Astrocyte of the cerebellum (primary cell): ENCODE measurements at places on chromosomes 6 and 20.

GRCh38 chr6:85372188-85372914 is 77.5 kb upstream of the NT5E start:
- DNase-seq: no peak

DNA sequence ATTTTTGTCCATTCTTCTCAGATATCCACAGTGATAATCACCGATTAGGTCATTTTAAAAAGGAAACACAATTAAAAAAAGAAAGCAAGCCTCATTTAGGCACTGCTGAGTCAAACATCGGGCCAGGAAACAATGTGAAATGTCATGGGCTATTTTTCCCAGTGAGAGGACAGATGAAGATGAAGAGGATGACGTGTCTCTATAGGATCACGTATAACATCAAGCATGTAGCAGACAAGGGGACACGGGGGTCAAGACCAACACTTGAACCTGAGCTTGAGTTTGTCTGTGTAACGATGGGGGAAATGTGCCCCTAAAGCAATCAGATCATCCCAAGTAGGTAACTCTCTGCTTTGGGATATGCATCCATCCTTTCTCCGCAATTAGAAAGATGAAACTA is 553.2 kb downstream of the CD83 start:
- DNase-seq: no peak

GRCh38 chr20:19074828-19075516 is 137.5 kb upstream of the SLC24A3 start:
- no peak for DNase-seq

- DNase-seq: no peak
These were observed 302.1 kb downstream of the ZNF217 start for GRCh38 chr20:53291548-53291947.

- DNase-seq: no peak
These were observed 25.4 kb upstream of the ASIP start for GRCh38 chr20:34215711-34216381.

GRCh38 chr6:16446273-16446672 is 207.9 kb downstream of the GMPR start:
- DNase-seq: peak; percentile 76

DNA sequence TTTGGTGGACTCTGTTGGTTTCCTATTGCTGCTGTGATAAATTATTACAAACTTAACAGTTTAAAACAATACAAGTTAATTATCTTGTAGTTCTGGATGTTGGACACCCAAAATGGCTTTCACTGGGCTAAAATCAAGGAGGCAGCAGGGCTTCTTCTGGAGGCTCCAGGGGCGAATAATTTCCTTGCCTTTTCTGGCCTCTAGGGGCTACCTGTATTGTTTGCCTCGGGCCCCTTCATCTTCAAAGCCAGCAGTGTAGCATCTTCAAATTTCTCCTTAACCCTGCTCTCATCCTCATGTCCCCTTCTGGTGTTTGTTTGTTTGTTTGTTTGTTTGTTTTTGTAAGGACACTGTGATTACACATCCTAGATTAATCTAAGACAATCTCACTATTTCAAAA is 60.5 kb upstream of the ANKEF1 start:
- DNase-seq: no peak

- no peak for DNase-seq
These were observed 2.9 kb upstream of the SLC22A1 start for GRCh38 chr6:160118620-160119229.

GRCh38 chr6:93746892-93747291 is 327.5 kb upstream of the EPHA7 start:
- no peak for DNase-seq

DNA sequence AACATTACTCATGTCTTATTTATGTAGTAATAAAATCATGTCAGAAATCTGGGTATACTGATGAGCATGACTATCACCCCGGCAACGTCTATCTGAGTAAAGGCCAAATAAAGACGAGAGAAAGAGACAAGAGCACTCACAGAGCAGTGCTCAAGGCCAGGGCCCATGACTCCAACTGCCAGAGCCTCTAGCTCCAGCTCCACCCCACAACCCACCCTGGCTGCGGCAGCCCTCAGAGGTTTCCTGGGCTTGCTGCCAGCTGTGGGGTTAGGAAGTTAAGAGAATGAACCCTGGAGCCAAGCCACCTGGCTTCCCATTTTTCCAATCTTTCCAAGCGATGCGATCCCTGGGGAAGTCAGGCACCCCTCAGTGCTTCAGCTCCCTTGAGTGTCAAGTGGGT is 92.0 kb upstream of the PAX1 start:
- DNase-seq: no peak

DNA sequence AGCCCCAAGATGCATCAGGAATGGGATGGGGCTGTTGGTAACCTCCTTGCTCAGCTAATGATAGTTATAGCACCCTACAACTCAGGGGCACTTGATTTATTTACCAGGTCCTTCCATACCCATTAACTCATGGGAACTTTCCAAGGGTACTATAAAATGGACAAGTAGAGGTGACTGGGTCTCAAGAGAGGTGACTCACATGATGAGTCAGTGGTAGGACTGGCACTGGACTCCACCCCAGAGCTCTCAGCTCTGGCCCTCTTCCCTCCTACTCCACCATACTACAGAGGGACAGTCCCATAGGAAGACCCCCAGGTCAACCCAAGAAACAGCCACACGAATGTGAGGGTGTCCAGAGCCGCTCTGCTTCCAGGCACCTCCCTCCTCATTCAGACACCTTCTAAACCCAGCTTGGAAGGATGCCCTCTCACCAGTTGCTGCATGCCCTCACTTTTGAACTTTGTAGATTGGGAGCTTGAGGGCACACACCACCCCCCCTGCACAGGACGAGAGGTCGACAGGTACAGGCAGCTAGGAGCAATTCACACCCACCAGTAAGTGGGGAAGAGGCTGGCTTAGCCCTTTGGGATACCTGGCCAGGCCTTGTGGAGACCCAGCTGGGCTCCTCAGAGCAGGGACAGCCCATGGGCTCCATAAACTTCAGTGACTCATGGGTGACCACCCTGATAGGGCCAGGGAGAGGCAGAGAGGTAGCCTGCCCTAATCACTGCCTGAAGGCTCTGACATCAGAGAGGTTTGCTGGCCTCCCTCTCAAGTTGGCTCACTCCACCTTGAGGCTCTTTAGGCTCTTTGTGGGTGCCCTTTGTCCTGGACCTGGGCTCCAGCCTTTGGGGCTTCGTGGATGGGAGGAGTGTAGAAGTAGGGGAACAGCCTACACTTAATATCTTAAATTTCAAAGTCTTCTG is 81.6 kb upstream of the MLN start:
- no peak for DNase-seq

DNA sequence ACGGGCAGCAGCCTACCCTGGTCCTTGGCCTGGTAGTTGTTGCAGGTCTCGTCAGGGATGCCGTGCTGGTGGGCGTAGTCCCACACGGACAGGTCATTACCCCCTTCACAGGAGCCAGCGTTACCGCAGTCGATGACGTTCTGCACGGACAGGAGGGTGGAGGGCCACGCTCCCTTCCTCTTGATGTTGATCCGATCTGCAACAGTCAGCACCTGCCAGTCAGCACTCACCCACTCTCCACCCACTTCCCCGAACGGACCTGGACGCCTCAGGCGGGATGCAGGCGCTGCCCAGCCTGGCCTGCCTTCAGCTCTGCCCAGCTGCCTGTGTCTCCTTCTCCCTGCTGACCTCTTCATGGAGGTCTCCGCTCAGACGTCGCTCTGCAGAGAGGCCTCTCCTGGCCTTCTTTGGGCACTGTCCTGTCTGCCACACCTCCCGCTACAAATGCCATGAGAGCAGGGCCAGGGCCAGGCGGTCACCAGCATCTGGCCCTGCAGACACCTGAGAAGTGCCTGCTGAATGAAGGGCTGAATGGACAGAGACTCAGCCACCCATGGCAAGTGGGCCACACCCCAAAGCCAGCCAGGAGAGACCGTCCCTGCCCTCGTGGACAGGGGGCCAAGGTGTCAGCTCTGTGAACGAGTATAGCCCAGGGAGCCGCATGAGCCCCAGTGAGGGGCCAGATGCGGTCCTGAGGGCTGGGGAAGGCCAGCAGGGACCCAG is 5.4 kb downstream of the CTSZ start:
- no peak for DNase-seq

GRCh38 chr6:35429463-35429862 is 22.7 kb upstream of the FANCE start:
- no peak for DNase-seq

DNA sequence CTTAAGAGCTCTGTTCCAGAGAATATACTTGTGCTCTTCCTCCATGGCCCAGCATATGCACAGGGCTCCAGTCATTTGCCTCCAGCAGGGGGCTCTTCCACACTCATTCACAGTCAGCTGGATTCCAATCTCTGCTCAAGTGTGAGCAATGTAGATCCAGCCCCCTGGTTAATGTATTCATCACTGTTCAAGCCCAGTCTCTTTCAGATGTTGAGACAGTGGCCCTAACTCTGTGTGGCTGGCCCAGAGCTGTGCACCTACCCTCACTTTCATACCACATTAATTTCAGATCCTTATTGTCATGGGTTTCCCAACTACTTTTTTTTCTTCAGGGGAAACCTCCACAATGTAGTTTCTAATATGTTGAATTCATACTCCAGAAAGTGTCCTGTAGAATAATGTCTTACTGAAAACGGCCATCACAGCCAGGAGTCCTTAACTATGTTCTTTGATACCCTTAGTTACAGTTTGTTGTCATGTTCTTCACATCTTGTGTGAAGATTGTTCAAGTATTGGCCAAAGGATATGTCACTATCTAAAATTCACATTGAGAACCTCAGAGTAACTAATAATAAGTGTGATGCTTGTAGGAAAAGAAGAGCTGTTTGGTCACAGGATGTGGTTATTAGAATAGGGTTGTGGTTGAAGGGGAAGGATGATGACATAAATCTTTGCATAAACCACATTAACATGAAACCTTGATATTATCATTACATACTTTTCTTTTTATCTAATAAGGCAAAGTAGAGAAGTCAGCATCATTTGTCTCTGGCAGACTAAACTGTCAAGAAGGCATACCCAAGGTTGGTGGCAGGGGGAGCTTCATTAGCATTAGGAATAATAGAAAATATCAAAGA is 14.4 kb upstream of the HLA-DQA1 start:
- no peak for DNase-seq

DNA sequence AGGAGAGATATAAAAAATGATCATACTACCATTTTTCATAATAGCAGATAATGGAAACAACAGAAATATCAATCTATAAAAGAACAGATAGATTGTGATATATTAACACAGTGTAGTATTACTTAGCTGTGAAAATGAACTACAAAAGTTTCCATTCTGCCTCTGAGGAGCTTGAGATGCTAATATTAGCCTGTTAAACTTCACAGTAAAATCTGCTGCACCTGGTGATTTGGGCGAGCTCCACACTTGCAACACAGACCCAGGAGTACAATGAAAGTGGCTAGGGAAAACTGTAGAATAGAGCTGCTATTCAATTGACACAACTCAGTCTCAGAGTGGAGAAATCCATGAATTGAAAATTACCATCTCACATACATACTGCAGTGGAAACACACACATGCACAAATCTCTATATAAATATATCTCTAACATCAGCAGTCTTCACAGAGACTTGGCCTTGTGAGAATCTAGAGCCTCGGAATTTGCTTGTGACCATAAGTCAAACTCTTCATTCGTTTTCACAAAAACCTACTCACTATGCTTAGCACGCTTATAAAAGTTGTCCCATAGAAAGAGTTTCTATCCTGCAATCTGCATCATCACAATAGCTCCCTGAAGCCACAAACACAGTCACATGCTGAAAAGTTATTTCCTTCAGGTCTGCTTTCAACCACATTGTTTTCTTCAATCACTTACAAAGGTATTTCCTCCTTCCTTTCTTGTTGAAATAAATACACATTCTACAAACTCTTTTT is 133.0 kb downstream of the PAK5 start:
- DNase-seq: no peak

GRCh38 chr6:124907596-124907995 is 54.6 kb upstream of the RNF217 start:
- DNase-seq: no peak

DNA sequence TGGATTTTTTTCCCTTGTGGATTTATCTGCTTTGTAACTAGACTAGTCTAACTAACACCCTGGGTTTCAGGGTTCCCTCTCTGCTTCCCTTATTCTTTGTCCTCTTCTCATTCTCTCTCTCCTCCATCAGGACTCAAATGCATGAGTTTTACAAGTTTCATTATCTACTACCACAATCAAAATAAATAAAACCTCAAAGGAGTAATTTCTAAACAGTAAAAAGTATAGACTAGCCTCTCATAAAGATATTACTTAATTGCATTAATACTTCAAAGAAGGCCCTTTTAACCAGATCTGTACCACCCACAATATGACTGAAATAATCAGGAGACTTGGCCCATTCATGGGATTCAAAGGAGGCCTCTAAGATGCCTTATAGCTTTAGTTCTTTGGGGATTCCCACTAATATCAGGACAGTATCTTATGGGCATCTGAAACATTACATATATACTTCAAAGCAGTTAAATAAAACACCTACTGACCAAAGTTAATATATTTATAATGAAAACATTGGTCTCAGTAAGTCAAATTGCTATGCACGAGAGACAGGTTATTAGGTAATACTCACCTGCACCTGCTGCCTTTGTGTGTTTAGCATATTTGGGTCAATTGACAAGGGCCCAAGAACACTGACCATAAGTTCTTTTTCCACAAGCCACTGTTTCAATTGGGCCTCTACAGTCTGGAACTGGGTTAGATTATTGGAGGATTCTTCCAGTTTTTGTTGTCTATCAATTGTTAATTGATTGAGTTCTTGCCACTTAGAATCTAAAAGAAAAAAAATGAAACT is 85.7 kb downstream of the DST start:
- DNase-seq: no peak

DNA sequence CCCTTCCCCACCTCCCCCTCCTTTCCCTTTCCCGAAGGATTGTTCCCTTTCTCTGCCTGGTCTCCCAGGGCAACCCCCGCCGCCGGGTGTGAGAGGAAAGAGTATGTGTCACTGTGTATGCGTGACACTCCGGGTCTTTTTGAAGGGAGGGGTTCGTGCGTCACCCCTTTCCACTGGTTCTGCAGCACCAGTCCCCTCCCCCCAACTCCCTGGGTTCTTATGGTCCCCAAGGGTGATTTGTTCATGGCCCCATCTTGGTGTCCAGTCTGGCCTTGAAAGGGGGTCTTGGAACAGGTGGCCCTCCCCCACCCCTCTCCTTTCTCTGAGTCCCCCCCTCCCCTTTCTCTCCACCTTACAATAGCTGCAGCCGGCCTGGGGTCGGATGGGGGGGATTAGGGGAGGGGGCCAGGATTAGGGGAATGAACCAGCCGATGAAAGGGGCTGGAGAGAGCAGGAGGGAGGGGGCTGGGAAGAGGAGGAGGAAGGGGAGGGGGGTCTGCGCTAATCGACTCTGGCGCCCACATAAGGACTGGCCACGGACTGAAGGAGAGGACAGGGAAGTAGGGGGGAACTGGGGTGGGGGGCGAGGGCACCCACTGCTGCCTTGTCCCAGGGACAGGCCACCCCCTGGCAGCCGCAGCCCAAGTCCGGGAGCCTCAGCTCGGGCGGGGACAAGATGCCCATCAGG is 1.3 kb upstream of the RING1 start:
- no peak for DNase-seq
